ENCODE measurements at places on chromosomes 4 and X.

GRCh38 chr4:27974339-27974738 is 1113.7 kb downstream of the STIM2 start:
- no peak for DNase-seq

GRCh38 chr4:159049780-159050375 is 53.0 kb upstream of the RAPGEF2 start:
- no peak for DNase-seq

DNA sequence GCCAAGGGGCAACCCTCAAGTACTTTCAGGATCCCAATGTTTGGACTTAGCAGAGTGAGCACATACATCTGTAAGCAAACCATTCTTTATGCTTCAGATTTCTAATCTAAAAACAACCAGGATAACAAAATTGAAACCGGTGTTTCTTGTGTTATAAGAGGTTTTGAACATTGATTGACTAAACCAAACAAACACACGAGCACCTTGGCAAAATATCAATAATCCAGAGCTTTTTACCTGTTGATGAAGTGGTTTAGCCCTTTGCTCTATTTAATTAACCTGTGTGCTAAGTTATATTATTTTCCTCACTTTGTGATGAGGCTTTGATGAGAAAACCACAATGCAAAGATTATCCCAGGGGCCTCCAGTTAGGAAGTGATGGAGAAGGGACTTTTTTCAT is 255.3 kb upstream of the CXXC4 start:
- no peak for DNase-seq

DNA sequence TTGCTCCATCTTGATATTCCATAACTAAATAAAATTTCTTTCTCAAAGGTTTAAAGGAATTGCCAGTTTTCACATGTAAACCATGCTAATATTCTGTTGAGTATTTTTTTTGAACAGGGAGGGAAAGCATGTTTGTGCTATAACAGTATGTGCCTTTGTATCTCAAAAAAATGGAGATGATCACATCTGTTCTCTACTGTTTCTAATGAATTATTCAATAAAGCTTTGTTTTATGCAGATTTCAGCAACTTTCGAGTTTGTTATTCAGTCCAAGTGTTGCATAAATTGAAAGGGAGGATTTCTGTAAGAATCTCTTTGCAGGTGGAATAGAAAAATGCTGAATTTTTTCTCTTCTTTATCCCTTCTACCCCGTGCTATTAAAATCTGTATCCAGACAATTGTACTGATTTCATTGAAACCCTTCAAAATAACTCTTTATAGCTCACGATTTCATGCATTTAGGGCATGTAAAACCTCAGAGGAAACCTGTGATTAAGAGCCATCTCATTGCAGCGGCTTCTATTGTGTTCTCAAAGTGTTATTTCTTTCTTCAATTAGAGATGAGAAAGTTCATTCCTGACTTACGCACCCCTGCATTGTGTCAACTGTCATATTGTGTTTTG is 42.1 kb downstream of the NEIL3 start:
- DNase-seq = no peak

DNA sequence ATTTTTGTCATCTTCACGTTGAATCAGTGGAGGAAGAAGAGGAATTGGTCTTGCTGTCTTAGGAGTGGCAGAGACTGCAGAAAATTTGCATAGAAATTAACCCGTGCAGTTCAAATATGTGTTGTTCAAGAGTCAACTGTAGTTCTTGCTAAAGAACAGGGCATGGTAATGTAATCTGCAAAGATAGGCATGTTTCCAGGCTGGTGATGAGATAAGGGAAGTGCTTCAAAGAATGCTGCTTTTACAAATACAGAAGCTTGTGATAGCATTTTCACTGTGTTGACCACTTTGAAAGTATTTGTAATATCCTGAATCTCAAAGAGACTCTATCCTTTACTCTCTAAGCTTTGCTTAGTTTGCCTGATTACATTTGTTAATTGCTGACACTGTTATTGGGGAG is 60.1 kb downstream of the PRRG1 start:
- peak; percentile 33 for DNase-seq

- no peak for DNase-seq
Measured at GRCh38 chrX:133399411-133399810, 15.9 kb downstream of the GPC4 start.
